ENCODE measurements at places on chromosomes 2 and 18.

GRCh38 chr2:74548900-74549826, 4.6 kb downstream of the LOXL3 start:
- DNase-seq, result no peak

- no peak for DNase-seq
These were observed 40.4 kb upstream of the TMEM178A start for GRCh38 chr2:39625193-39625926.

GRCh38 chr2:168320267-168320666, 72.9 kb upstream of the STK39 start:
- DNase-seq, result no peak

GRCh38 chr2:9814129-9814868, 29.0 kb upstream of the TAF1B start:
- DNase-seq, result no peak

GRCh38 chr2:29525921-29526320, 395.5 kb downstream of the ALK start:
- DNase-seq, result no peak

DNA sequence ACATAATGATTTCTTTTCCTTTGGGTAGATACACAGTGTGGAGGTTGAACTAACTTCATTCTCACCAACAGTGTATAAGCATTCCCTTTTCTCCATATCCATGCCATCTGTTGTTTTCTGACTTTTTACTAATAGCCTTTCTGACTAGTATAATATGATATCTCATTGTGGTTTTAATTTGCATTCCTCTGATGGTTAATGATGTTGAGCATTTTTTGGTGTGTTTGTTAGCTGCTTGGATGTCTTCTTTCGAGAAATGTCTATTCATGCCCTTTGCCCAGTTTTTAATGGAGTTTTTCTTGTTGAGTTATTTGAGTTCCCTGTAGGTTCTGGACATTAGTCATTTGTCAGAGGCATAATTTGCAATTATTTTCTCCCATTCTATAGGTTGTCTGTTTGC, 59.8 kb downstream of the MARCHF4 start:
- no peak for DNase-seq

- DNase-seq, result no peak
These were observed 56.1 kb downstream of the LAMA3 start for GRCh38 chr18:23745366-23745765.

GRCh38 chr2:240256704-240257637, 116.5 kb upstream of the OTOS start:
- no peak for DNase-seq

- DNase-seq, result no peak
These were observed 301.0 kb upstream of the MGAT5 start for GRCh38 chr2:133952896-133953295.

- DNase-seq, result no peak
These were observed 43.8 kb downstream of the FLACC1 start for GRCh38 chr2:201313362-201313761.

DNA sequence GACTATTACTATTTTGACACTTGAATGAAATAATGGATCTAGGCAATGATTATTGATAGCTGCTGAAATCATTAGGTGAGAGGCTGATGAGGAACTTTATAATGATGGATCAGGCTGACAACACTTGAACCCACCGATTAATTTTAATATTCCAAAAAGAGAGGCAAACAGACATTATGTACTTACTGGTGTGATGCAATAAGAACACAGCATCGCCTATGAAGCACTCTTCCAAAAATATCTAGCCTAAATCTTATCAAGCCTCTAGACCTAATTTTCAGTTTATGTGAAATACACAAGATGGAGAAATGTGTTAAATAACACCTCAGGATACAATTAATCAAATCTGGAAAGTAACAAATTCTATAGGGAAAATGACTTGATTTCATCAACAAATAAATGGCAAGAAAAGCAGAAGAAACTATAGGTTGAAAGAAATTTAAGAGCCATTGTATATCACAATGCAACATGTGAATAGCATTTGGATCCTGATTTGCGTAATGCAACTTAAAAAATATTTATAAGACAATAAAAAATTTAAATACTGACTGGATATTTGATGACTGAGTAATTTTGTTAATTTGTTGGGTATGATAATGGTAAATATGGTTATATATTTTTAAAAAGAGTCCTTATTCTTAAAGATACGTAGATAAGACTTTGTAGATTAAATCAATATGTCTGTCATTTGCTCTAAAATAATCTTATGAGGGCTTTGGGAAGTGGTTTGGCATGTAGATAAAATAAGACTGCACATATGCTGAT, 17.2 kb upstream of the SSB start:
- DNase-seq, result no peak

GRCh38 chr2:44515416-44515815, 153.7 kb downstream of the CAMKMT start:
- no peak for DNase-seq

DNA sequence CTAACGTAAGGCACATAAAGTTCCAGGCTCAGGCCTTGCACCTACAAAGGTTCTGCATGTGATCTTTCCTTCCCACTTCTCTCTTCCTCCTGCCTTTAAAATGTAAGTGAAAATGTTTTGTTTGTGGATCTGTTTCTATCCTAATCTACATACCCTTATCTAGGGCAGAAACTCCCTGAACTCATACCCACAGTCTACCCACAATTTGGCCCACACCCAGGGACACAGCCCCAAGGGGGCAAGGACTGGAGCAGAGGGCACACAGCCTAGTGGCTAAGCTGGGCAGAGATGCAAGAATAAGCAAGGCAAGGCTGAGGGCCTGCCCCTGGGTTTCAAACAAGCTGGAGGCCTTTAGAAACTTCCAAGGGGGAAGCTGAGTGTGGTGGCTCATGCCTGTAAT, 71.0 kb downstream of the HS1BP3 start:
- DNase-seq, result no peak

GRCh38 chr2:60025496-60025895, 528.0 kb downstream of the BCL11A start:
- no peak for DNase-seq

DNA sequence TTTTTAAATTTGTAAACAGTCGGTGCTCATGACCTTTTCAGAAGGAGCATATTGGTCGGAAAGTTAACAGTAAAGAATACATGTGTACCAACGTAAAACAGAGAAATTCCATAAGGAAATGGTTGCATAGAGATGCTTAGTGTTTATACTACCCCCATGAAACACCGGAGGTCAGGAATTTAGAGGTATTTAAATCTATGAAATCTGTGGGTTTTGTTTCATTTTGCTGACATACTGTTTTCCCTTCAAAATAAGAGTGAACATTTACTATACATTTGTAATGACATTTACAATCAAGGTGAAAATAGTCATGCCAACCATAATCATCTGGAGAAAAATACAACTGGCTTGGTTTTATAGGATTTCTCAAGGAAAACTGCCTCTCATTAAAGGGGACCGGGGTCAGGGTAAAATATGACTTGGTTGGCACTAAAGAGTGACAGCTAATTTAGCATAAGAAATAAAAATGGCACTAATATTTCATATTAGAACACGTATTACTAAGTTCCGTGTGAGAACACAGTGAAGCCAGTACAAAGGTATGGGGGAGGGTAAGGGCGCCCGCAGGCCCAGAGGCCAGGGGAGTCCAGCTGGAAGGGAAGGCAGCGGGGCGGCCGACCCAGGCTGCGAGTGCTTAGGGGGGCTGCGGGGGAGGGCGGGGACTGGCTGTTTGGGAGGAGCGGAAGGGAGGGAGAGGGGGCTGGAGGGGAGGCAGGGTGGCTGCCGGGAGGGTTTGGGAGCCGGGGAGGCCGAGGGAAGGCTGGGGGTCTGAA, 1.1 kb upstream of the RNU4ATAC start:
- DNase-seq, result no peak

- DNase-seq, result no peak
These were observed 6.6 kb upstream of the OXER1 start for GRCh38 chr2:42770288-42771131.

DNA sequence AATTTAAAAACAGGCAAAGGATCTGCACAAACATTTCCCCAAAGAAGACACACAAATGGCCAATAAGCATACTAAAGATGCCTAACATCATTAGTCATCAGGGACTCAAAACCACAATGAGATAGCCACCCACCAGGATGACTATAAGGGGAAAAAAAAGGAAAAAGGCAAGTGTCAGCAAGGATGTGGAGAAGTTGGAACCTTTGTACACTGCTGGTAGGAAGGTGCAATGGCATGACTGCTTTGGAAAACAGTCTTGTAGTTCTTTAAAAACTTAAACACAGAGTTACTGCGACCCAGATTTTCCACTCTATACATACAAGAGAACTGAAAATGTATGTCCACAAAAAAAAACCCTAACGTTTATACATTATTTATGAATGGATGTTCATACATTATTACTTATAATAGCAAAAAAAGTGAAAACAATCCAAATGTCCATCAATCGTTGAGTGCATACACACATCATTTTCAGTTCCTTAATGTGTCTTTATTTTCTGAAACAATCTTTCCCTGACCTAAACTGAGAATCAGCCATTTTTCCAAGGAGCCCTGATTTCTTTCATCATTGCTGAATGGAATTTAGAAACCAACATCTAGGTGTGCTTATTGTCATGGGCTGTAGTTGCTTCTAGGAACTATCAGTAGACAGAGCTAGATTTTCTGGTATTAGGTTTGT, 64.7 kb upstream of the TLK1 start:
- DNase-seq, result no peak

- no peak for DNase-seq
These were observed 217.5 kb downstream of the GPD2 start for GRCh38 chr2:156653675-156654074.

DNA sequence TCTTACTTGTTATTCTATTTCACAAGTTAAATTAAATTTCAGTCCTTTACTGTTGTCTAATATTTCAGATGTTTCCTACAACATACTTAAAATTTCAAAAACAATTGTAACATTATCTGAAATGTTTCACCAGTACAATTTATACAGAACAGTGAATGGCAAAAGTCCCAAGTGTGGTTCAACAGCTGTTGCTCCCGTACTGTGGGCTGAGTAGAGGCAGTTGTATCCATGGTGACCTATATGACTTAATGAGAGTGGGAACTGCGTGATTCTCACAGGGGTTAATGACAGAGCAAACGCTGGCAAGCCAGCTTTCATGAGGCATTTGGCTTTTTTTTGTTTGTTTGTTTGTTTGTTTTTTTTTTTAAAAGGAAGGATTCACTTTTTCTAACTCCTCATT, 5.3 kb upstream of the PLCL1 start:
- no peak for DNase-seq

DNA sequence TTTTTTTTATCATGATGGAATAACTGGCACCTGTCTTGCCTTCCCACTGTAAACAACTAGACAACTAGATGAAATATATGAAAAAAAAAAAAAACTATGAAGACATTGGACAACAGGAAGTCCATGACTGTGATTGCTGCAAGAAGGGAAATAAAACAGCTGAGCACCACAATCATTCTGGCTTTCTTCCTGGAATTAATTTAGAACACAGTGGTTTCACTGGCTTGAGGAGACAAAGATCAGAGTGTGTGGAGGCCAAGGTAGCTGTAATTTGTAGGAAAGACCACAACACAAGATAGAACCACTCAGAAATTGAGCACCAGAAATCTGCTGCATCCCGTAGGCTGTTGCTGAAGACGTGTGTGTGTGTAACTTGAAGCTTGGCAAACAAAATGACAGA, 121.1 kb upstream of the PID1 start:
- DNase-seq, result no peak

GRCh38 chr2:173588931-173589369, 234.3 kb downstream of the CDCA7 start:
- DNase-seq, result no peak

DNA sequence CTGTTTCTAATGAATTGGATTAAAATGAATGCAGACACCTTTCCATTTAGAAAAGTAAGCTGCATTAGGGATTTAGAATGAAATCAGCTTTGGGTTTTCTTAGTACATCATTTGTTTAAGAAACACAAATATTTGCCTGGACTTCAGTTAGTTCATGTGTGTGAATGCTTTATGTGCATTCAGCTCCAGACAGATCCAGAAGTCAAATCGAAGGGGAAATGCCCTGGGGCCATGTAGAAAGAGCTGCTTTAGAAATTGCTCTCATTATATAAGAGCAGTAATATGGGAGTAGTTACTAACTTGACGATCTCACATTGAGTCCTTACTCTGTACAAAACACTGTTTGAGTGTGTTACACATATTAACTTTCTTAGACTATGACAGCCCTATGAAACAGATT, 88.0 kb upstream of the TTC39C start:
- DNase-seq, result no peak

GRCh38 chr2:61454383-61454782, 16.5 kb downstream of the USP34 start:
- DNase-seq, result no peak

DNA sequence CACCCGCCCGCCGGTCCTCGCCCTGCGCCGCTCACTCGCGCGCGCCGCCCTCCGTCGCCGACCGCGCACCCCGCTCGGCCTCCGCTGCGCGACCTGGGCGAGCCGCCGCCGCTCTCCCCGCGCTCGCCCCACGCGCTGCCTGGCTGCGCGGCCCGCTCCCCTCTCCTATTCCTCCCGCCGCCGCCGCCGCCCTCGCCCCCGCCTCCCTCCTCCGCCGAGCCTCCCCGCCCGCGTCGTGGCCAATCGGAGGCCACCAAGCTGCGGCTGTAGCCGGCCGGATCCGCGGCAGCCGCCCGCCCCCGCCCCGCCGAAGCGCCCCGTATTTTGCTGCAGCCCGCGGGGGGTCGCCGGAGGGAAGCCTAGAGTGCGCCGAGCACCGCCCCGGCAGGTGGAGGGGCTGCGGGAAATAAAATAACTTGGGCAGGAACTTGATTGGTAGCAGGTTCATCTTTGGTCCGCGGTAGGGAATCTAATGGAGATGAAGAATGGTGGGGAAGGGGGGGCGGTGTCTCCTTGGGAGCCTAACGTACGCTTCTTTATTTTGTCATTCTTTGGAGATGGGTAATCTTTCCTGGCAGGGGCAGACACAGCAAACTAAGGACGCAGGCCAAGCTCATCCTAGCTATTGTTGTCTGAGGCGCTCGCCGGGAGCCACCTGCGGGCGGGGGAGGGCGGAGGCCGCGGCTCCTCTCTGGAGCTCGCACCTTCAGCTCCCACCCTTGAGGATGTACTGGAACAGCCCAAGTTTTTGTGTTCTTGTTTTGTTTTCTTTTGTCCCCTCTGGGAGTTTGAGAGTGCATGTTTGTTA, 1.1 kb upstream of the CDH2 start:
- no peak for DNase-seq

GRCh38 chr2:11097038-11097720, 58.1 kb upstream of the SLC66A3 start:
- DNase-seq, result no peak

DNA sequence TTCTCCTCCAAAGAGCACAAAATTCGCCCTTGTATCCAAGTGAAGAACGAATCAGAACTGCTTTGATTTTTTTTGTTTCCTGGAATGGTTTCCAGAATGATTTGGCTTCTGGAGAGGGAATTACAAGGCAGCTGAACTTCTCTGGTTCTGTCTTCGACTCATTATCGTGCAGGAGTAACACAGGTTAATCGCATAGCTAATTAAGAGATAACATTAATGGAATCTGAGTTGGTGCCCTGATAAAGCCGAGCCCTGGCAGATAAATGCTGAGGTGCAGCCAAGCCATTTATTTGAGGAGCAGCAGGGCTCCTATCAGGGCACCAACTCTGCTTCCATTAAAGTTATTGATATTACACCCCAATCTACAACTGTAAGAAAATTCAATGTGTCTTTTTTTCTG, 433.7 kb downstream of the ZNF521 start:
- no peak for DNase-seq

Data from stimulated activated CD4-positive, alpha-beta T cell treated with anti-CD3 and anti-CD28 coated beads, Interleukin-1b, Interleukin-23, amount 100 ng/mL, for 1 hour (primary cell).